ENCODE measurements at places on chromosomes 6 and 20.
A peak's percentile ranks its signal among the peaks of the same experiment; 100 is the strongest.

DNA sequence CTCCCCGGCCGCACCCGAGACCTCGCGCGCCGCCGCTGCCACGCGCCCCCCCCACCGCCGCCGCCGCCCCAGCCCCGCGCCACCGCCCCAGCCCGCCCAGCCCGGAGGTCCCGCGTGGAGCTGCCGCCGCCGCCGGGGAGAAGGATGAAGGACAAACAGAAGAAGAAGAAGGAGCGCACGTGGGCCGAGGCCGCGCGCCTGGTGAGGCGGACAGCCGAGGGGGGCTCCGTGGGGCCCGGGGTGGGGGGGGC, 426 bp downstream of the ASXL1 start:
- DNase-seq = no peak

DNA sequence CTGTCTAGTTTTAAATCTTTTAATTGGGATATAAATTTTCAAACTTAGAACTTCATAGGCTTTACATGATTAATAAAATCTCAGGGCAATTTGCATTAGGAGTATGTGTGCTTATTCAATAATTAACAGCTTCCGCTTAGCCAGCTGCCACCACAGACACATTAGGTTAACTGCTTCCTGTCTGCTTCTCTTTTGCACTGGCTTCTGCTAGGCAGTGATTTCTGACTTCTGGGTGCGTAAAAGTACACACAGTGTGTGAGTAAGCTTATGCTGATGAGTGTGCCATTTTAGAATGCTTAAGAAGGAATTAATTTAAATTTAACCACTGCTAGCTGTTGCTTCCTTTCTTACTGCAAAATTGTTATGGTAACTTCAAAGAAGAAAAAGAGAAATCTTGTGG, 73.9 kb downstream of the F13A1 start:
- no peak for DNase-seq

GRCh38 chr6:170229851-170230519, 60.9 kb downstream of the DLL1 start:
- DNase-seq = no peak

GRCh38 chr6:79084693-79085092, 6.6 kb upstream of the PHIP start:
- DNase-seq = no peak

DNA sequence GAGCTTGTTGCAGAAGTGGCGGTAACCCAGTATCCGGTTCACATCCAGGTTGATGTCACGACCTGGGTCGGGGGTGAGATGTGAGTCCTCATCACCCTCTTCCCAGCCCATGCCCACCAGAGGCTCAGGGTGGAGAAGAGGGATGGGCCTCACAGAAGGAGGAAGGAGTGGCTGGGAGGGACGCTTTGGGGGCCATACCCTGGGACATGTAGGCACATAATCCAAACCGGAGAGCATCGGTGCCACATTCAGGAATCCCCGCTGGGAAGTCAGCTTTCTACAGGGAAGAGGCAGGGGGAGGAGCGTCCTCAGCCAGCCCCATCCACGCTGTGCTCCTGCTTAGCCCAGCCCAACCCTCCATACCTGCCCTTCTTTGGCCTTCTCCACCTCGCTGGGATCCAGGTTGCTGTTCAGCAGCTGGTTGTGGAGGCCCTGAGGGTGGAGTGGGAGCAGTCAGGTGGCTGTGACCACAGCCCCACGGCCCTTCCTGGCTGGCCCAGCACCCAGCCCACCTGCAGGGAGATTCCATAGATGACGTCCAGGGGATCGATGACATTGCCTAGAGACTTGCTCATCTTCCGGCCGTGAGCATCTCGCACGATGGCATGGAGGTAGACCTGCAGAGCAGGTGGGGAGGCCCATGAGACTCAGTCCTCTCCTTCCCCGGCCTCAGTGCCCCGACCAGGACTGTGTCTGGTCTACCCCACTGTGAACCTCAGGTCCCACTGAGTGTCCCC, 3.5 kb upstream of the VWA7 start:
- DNase-seq = no peak

- no peak for DNase-seq
Measured at GRCh38 chr20:2230726-2231488, 64.9 kb upstream of the TGM3 start.

GRCh38 chr20:17510548-17510947, 20.6 kb downstream of the BFSP1 start:
- no peak for DNase-seq

- no peak for DNase-seq
Measured at GRCh38 chr20:3710011-3710466, 2.4 kb downstream of the SIGLEC1 start.

GRCh38 chr6:16168858-16169257, 40.0 kb downstream of the MYLIP start:
- no peak for DNase-seq

GRCh38 chr6:52233975-52234823, 10.1 kb downstream of the IL17F start:
- DNase-seq = peak; percentile 70

GRCh38 chr6:30985490-30985889, 2.0 kb downstream of the MUC21 start:
- no peak for DNase-seq

Measured in activated CD4-positive, alpha-beta T cell treated with anti-CD3 and anti-CD28 coated beads, Interleukin-2, amount 50 U/mL, for 48 hours (primary cell).